Head of caudate nucleus (tissue), 42 donors: ENCODE measurements at places on chromosomes 4 and X.
A peak's percentile ranks its signal among the peaks of the same experiment; 100 is the strongest.

DNA sequence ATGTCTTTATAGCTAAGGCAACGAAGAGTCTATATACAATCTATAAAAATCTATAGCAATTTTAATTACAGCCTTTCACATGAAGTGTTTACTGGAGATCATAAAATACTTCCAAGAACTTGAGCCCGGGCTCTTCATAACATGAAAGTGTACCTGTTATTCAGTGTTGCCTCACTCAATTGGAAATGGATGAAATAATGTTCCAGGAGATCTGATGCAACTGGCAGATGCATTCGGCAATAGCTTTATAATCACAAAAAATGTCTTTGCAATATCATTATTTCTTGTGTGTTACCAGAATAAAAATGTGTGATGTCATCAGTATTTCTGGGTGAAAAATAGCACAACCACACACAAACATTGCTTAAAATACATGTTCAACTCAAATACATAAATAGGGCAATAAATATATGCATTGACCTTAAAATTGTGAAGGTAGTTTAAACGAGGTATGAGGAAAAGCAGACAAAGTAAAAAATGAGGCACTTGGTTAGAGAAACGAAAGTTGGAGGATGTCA, 1266.8 kb upstream of the PCDH7 start:
- no peak for DNase-seq

GRCh38 chrX:154526901-154527675, 11.1 kb upstream of the FAM3A start:
- DNase-seq: peak; percentile 68

DNA sequence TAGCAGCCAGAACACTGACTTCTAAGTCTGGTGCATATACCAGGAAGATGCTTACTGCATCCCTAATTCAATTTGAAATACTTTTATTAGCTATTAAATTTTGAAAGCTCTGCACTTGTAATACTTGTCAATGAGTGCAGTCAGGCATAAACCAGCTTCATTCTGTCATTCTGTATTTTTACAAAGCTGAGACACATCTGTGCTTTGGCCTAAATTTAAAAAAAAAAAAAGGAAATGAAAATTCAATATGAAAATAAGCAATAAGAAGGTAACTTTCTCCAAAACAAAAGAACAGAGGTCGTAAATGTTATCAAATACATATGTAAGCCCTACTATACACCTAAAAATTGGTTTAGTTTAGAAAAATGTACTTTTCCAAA, 7.0 kb downstream of the SMIM14 start:
- no peak for DNase-seq

GRCh38 chr4:84051089-84051488, 448.0 kb downstream of the NKX6-1 start:
- DNase-seq: no peak

DNA sequence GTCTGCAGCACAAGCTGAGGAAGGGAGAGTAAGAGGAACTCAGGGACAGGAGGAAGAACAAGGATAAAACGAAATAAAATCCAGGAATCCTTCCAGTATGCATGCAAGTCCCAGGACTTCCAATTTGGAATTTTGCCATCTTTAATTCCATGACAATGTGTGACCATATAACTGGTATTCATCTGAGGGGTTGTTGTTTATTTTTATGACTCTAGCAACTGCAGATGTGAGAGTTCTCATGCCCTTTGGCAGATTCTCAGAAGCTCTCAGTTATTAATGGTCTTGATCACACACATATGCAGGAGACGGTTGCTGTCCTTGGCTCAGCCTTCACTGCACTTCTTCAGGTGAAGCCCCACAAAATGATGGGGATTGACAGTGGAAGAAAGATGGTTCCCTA, 148.2 kb downstream of the SMIM20 start:
- DNase-seq: no peak

- DNase-seq: no peak
These were observed 239.4 kb downstream of the FAM47A start for GRCh38 chrX:33892670-33893069.

DNA sequence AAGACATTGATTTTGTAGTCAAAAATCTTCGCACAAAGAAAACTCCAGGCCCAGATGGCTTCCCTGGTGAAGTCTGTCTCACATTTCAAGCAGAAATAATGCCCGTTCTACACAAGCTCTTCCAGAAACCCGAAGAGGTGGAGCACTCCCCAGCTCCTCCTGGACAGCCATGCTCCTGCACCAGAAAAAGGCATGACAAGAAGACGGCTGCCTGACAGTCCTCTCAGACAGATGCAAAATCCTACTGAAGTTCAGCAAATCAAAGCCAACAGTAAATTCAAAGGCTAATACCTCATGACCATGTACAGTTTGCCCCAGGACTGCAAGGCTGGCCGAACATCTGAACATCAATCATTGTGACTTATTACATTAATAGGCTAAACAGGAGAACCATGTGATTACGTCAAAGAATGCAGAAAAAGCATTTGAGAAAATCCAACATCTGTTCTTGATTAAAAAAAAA, 30.8 kb upstream of the MXD4 start:
- DNase-seq: no peak

DNA sequence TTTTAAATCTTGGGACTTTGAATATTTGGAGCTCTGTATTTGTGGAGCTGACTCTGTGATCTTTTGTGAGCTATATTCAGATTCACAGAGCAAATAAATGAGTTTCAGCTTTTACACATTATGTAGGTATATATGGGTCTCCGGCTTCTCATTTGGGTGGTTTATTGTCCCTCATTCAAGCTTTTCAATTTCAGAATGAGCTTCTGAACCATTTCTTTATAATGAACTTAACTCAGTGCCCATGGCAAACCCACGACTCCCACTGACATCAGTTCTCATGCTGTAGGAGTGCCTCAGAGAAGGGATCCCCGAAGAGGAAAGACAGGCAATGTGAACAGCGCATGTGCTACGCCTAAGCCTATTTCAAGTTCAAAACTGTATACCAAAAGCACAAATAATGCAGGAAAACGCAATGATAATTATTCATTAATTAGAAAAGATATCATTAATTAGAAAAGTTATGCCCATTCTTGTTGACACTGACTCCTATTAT, 156.6 kb downstream of the DCTD start:
- peak; percentile 63 for DNase-seq

DNA sequence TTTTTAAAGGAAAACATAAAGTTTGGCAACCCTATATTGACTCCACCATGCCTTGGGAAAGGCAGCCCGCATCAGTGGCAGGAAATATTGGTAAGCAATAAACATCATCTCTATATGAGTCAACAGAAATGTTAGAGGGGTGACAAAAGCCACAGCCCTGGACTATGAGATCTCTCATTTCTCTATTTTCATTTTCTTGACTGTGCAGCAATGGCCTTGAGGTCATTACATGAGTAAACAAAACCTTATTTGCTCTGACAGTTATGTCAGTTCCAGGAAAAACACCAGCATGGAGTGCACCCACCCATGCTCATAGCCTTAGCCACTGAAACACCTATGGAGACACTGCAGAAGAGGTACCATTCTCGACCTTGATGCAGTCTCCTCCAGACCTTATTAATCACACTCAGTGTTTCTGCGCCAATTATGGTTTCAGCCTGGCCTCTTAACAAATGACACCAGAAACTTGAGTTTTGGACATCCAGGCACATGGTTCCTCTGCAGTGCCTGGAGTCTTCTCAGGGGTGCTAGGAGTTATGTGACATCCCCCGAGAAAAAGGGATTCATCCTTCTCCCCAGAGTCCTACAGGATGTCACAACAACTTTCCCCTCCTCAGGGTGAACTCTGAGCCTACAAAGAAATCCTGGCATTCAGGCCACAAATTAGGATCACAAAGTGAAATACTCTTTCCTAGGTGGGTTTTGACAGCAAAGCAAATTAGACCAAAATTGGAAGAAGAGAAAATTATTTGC, 16.0 kb upstream of the HPGD start:
- no peak for DNase-seq

- DNase-seq: no peak
These were observed 7.4 kb upstream of the ACSL4 start for GRCh38 chrX:109740433-109740809.

GRCh38 chrX:73913580-73913979, 350.6 kb downstream of the CHIC1 start:
- no peak for DNase-seq

GRCh38 chr4:88964450-88964849, 92.5 kb downstream of the FAM13A start:
- no peak for DNase-seq

DNA sequence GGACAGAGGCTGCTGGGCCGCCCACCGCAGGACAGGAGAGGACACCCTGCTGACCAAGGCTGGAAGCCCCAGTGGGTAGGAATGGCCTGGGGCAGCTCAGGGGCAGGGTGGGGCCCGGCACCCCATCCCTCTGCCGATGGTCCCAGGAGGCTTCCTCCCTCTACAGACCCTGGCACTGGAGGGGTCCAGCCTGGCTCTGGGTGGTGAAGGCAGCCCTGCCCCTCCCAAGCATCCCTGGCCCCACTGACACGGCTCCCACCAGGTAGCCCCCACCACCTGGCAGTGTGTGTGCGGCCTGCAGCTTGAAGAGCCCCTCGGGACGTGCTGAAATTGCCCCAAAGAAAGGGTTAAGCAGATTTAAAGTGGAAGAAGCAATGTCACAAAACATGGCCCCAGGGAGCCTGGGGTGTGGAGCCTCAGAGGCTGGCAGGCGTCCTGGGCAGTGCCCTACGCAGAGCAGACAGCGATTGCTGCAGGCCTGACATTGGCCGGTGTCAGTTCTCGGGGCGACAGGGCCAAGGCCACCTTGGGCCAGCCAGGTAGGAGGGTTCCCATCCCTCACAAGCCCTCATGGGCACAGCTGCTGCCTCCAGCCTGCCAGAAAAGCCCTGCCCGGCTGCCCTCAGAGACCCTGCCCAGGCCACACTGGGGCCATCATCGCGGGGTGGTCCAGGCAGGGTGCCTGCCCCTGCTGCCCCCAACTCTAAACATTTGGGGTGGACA, 80.5 kb downstream of the FAM53A start:
- DNase-seq: no peak

DNA sequence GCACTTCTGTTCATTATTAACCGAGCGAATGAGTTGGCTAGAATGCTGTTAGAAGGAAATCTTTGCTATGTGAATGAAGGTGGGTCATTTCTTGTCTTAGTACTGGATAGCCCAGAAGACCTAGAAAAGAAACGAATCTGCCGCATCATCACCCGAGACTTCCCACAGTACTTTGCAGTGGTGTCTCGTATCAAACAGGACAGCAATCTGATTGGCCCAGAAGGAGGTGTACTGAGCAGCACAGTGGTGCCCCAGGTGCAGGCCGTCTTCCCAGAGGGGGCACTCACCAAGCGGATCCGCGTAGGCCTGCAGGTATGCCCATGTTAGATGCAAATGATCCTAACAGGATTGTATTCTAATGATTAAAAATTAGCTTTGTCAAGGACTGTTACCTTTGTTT, 286.3 kb downstream of the ANK2 start:
- DNase-seq: no peak

DNA sequence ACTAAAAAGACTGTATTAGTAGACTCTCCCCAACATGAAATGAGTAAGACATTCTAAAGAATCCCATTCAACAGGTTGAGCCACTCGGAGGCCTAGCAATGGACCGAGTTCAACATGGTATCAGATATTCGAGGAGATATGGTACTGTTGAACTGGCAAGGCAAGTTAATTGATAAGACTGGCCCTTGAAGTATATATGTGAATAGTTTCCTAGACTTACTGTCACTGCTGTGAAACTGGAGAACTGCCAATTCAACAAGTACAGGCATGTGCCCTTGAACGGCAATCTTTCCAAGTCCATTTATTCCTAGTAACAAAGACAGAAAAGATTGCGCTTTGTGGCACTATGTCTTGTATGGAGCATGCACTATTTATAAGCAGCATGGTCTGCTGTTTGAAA, 24.4 kb downstream of the FAT1 start:
- no peak for DNase-seq

DNA sequence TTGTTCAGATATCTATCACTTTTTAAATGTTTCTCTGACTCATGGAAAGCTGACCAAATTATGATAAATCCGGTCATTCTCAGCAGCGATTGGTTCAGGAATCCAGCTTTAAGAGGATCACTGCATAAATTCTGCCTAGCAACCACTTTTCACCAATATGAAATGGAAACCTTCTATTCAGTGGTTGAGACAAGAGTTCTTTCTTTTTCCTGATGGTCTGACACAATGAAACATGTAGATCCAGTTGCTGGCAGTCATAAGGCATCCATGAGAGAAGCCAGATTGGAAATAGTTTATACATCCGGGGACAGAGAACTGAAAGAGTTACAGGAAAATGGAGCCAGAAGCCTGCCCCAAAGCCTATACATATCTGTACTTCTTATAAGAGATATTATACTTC, 27.2 kb downstream of the MAB21L2 start:
- DNase-seq: no peak

DNA sequence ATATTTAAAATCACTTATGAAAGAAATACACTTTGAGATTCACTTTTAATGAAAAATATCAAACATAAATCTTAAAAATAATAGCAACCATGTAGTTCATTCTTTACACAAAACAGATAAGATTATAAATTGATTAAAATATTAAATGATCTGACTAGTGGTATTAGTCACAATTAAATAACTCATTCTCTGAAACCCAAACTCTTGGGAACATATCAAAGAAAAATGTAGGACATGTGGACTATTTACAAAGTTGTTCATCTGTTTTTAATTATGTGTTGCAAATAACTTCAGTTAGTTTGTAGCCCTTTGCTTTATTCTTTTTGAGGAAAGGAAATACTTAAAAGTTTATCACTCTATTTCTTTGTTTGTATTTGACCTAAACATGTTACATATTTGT, 9.5 kb upstream of the GUCY1A1 start:
- DNase-seq: no peak

GRCh38 chr4:146976145-146976544, 30.5 kb upstream of the TTC29 start:
- DNase-seq: no peak

DNA sequence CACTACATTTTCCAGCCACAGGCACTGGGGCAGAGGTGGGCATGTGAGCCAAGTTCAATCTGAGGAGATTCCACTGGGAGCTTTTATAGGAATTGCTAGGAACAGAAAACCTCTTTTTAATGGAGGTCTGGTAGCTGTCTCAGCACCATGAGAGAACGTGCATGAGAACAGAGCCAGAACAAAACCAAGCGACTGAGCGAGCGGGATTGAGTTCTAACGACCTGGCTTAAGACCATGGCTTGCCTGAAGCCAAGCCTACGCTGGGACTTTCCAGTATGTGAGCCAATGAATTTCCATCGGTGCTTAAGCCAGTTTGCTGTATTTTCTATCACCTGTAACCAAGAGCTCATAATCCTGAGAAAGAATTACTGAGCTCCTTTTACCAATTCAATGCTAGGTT, 183.7 kb downstream of the NR3C2 start:
- DNase-seq: no peak

- no peak for DNase-seq
These were observed 47.4 kb downstream of the REPS2 start for GRCh38 chrX:16993791-16994318.

- DNase-seq: no peak
These were observed 99.5 kb downstream of the EFHC2 start for GRCh38 chrX:44244008-44244407.

- DNase-seq: no peak
These were observed 6.3 kb upstream of the OTUD4 start for GRCh38 chr4:145186729-145187128.

- DNase-seq: no peak
These were observed 27.2 kb downstream of the ANTXR2 start for GRCh38 chr4:80045786-80046185.

- no peak for DNase-seq
These were observed 36.6 kb downstream of the IRF2 start for GRCh38 chr4:184437565-184438265.

- DNase-seq: peak; percentile 46
These were observed at the start of gene STK32B for GRCh38 chr4:5051278-5052203. TSS of gene STK32B (plus strand) at chr4:5051480.
